ENCODE measurements at places on chromosomes 5 and 9. TPM values are rescaled to one million over a fixed set of nuclear protein-coding genes. Genes with fewer than 3 reads are reported as not detected.

NSD1 gene
- polyA plus RNA-seq: 57.0 TPM

NR4A3 gene
- polyA plus RNA-seq: not detected

CDH6 gene
- not detected for polyA plus RNA-seq

DNA sequence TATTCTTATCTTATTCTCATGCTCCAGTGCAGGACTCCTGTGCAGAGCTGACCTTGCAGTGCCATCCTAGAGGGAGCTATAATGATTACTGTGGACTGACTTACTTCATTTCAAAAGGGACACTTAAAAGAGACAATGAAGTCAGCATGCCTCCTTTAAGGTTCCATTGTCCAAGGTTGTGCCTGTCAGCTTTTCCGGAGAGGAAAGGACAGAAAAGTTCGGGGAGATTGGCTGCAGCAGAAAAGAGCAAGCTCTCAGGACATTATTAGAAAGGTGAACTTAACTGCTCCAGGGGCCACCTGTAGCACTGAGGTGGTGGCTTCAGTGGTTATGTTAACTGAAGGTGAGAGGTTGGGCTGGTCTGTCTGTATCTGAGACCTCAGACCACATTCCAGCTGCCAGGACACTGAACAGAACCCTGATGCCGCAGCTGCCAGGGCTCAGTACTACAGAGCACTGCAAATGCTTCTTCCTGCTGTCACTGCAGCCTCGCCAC is 112.9 kb downstream of the ST8SIA4 start:
- H3K4me3 ChIP-seq: no peak overlapping the region
- no peak for DNase-seq
- no peaks in the 10 kb centered on the region for H3K27me3 ChIP-seq
- H3K27ac ChIP-seq: no peak overlapping the region
- no peaks in the 10 kb centered on the region for H3K4me1 ChIP-seq
- H3K36me3 ChIP-seq: no peaks in the 10 kb centered on the region

DNA sequence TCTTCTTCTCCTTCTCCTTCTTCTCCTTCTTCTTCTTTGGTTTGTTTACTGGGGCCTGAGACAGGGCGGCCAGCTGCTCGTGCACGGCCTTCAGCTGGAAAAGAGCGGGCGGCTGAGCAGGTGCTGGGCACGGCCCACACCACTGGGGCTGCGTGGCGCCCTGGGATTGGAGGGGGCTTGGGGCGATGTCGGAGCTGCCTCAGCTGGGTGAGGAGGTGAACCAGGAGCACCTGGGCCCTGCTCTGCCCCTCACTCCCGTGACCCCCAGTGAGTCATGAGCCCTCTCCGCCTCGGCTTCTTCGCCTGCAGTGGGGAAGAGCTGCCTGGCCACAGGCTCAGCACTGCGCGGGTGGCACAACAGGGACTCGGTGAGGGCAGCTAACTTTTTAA is 14.9 kb downstream of the BRD3OS start:
- no peak for DNase-seq
- H3K4me3 ChIP-seq: no peak overlapping the region
- H3K4me1 ChIP-seq: no peaks in the 10 kb centered on the region
- no peak overlapping the region for H3K27ac ChIP-seq
- no peaks in the 10 kb centered on the region for H3K27me3 ChIP-seq

PCDHB5 gene
- not detected for polyA plus RNA-seq

GRCh38 chr9:29616844-29617243 is 2043.6 kb upstream of the C9orf72 start:
- no peaks in the 10 kb centered on the region for H3K27me3 ChIP-seq
- H3K4me3 ChIP-seq: no peak overlapping the region
- H3K27ac ChIP-seq: no peak overlapping the region
- no peaks in the 10 kb centered on the region for H3K4me1 ChIP-seq
- no peak for DNase-seq

DNA sequence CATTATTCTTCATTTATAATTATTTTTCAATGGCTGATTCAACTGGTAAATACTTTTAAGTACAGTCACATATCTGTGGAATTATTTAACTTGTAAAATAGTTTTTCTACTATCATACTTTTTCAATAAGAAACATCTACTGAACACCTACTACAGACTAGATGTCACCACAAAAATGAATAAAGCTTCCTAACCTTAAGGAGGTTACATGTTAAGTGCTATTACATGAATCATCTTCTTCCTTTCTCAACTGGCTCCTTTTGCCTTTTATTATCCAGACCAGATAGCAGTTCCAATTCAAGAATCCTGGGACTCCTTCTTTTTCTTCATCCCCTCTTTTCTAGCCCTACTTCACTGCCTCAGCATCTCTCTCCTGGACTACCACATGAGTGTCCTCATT is 4.7 kb downstream of the PGGT1B start:
- no peak overlapping the region for H3K4me3 ChIP-seq
- H3K27ac ChIP-seq: no peak overlapping the region
- no peak for DNase-seq
- no peaks in the 10 kb centered on the region for H3K27me3 ChIP-seq

DNA sequence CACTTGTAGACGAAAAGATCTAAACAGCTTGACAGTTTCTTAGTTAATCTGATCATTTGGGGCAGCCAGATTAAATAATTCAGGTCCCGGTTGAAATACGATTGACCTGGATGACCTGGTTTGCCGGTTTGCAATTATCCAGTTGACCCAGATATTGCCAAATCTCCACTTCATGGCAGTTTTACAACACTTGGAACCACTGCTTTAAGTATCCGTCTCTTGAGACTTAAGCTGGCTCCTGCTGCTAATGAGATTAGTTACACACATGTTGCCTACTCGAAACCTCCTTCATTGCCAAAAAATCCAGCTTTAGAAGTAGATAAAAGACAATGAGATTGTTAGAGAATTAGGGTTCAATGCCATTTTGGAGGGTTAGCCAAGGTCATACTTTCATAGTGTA is 136.2 kb upstream of the HAPLN1 start:
- no peaks in the 10 kb centered on the region for H3K4me1 ChIP-seq
- H3K36me3 ChIP-seq: no peaks in the 10 kb centered on the region
- no peak overlapping the region for H3K27ac ChIP-seq
- H3K4me3 ChIP-seq: no peak overlapping the region
- H3K27me3 ChIP-seq: no peaks in the 10 kb centered on the region

DNA sequence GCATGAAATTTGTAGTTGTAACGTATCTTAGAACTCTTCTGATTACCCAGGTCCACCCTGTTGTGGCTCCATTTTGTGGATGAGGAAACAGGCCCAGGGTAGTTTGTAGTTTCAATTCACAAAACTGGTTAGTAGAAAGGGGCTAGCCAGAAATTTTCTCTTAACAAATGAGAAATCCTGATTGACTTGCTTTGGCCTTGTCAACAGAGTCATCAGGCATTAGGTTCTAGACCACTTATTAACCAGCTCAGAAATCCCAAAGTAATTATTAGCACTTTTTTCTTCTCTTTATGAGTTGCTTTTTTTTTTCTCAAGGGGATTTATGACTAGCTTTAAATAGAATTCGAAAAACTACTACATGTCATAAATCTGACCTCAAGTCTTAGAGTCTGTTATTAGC is 160.2 kb downstream of the SH3GL2 start:
- no peaks in the 10 kb centered on the region for H3K36me3 ChIP-seq
- H3K4me1 ChIP-seq: no peaks in the 10 kb centered on the region
- H3K27me3 ChIP-seq: no peaks in the 10 kb centered on the region
- no peak overlapping the region for H3K4me3 ChIP-seq
- H3K27ac ChIP-seq: no peak overlapping the region

- H3K4me3 ChIP-seq: no peak overlapping the region
- no peaks in the 10 kb centered on the region for H3K27me3 ChIP-seq
- no peak overlapping the region for H3K27ac ChIP-seq
- H3K36me3 ChIP-seq: no peaks in the 10 kb centered on the region
Observed at GRCh38 chr5:104421431-104421830, 858.8 kb upstream of the NUDT12 start.

CRB2 gene
- not detected for polyA plus RNA-seq

DNA sequence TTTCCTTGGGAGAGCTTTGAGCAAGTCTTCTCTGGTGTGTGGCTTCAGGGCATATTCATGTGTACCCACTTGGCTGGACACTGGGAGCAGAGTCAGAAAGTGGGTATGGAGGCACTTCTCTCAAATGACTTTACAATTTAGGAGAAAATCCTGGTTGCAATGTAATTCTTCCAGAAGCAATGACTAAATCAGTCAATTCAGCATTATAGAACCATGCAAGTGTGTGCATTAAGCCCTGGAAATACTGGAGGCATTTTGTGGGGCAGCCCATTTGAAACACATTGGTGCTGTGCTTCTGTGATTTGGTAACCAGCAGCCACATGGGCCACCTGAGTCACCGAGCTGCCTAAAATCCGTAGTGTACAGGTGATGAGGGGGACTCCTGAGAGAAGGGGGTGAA is 94.6 kb upstream of the TAS2R1 start:
- H3K4me3 ChIP-seq: no peak overlapping the region
- H3K27me3 ChIP-seq: no peaks in the 10 kb centered on the region
- no peaks in the 10 kb centered on the region for H3K36me3 ChIP-seq
- no peaks in the 10 kb centered on the region for H3K4me1 ChIP-seq
- DNase-seq: no peak

DNA sequence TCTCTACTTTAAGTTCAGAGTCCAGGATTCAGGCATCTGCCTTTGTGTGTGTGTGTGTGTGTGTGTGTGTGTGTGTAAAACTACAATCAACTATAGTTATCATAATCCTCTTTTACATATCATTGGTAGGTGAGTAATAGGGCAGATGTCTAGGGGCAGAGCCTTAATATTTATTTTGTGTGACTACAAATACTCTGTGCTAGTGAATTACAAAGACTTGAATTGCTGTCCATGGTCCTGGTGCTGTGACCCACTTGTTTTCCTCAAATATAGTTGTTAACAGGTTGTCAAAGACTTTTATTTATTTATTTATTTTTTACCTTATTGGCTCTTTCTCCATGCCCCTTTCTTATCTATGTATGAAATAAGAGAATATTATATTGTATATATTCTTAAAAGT is 196.8 kb downstream of the ANXA1 start:
- no peak for DNase-seq
- H3K36me3 ChIP-seq: no peaks in the 10 kb centered on the region
- H3K4me1 ChIP-seq: no peaks in the 10 kb centered on the region
- H3K4me3 ChIP-seq: no peak overlapping the region
- H3K27me3 ChIP-seq: no peaks in the 10 kb centered on the region

UAP1L1 gene
- 1.4 TPM for polyA plus RNA-seq

- no peak for DNase-seq
- H3K27me3 ChIP-seq: no peaks in the 10 kb centered on the region
- H3K4me3 ChIP-seq: no peak overlapping the region
- no peaks in the 10 kb centered on the region for H3K36me3 ChIP-seq
- H3K27ac ChIP-seq: no peak overlapping the region
- H3K4me1 ChIP-seq: no peaks in the 10 kb centered on the region
Observed at GRCh38 chr5:135119481-135119880, 85.5 kb upstream of the PITX1 start.

- peaks cover 18% of the 10 kb centered on the region for H3K27me3 ChIP-seq
- no peaks in the 10 kb centered on the region for H3K36me3 ChIP-seq
- H3K27ac ChIP-seq: no peak overlapping the region
- no peak overlapping the region for H3K4me3 ChIP-seq
- H3K4me1 ChIP-seq: peaks cover 5% of the 10 kb centered on the region
- no peak for DNase-seq
Observed at GRCh38 chr9:124779368-124780059, 2.6 kb downstream of the OLFML2A start.

GRCh38 chr5:141258464-141258863 is 13.3 kb downstream of the PCDHB15 start:
- H3K27me3 ChIP-seq: no peaks in the 10 kb centered on the region
- H3K4me3 ChIP-seq: no peak overlapping the region
- no peaks in the 10 kb centered on the region for H3K4me1 ChIP-seq
- no peak overlapping the region for H3K27ac ChIP-seq
- H3K36me3 ChIP-seq: no peaks in the 10 kb centered on the region

LAMC3 gene
- polyA plus RNA-seq: 0.09 TPM

DNA sequence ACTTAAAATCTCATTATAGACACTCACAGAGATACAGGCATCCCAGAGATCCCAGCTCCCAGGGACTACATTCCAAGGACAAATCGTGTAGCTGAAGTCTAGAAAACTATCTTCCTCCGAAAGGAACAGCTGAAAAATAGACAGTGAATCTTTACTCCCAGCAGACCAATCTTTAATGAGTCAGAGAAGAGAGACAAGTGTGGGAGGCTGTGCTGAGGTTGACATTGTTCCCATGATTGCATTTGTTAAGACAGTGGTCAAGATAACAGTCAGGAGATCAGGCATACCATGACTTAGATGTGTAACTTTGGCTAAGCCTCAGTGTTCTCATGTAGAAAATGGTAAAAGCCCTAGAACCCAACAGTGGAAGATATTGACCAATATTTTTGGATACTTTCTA is 120.7 kb downstream of the PAPPA start:
- no peak overlapping the region for H3K4me3 ChIP-seq
- no peak for DNase-seq
- H3K36me3 ChIP-seq: no peaks in the 10 kb centered on the region
- H3K27ac ChIP-seq: no peak overlapping the region

AQP7 gene
- 0.53 TPM for polyA plus RNA-seq

DNA sequence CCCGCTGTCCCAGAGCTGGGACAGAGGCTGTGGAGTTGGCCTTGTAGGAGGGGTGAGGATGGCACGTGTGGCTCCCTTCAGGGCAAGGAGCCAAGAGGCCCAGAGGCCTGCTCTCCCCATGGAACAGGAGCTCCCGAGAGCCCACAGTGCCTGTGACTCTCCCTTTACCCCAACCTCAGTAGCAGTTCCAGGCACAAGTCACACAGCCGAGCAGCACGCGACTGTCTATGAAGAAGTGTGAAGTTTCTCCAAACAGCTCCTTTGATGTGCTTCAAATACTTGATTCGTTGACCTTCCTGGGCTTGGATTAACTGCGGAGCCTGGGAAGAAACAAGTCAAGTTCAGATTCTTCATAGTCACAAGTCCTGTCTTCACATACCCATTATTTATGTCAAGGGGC is 208.7 kb downstream of the IRX2 start:
- no peaks in the 10 kb centered on the region for H3K36me3 ChIP-seq
- H3K4me1 ChIP-seq: no peaks in the 10 kb centered on the region
- no peak overlapping the region for H3K4me3 ChIP-seq
- no peaks in the 10 kb centered on the region for H3K27me3 ChIP-seq
- no peak for DNase-seq

GRCh38 chr5:156515121-156515520 is 188.2 kb downstream of the SGCD start:
- no peak for DNase-seq
- no peaks in the 10 kb centered on the region for H3K36me3 ChIP-seq
- no peaks in the 10 kb centered on the region for H3K27me3 ChIP-seq
- H3K27ac ChIP-seq: no peak overlapping the region
- no peaks in the 10 kb centered on the region for H3K4me1 ChIP-seq

DYNC2I2 gene
- polyA plus RNA-seq: 2.5 TPM

GRCh38 chr9:84139296-84140070 is 158.9 kb downstream of the RMI1 start:
- H3K27ac ChIP-seq: no peak overlapping the region
- H3K27me3 ChIP-seq: peaks cover 4% of the 10 kb centered on the region
- DNase-seq: no peak
- no peaks in the 10 kb centered on the region for H3K36me3 ChIP-seq
- no peak overlapping the region for H3K4me3 ChIP-seq
- H3K4me1 ChIP-seq: no peaks in the 10 kb centered on the region

BTNL9 gene
- not detected for polyA plus RNA-seq

SUB1 gene
- 383 TPM for polyA plus RNA-seq
